ENCODE measurements at places on chromosomes 4 and X.
A peak's percentile ranks its signal among the peaks of the same experiment; 100 is the strongest.

GRCh38 chr4:139525414-139525813 lies 30.6 kb downstream of the SETD7 start:
- DNase-seq = no peak

GRCh38 chr4:5693871-5694270 lies 14.5 kb downstream of the EVC2 start:
- DNase-seq = no peak

- no peak for DNase-seq
These were observed 34.4 kb downstream of the SLAIN2 start for GRCh38 chr4:48375651-48376304.

DNA sequence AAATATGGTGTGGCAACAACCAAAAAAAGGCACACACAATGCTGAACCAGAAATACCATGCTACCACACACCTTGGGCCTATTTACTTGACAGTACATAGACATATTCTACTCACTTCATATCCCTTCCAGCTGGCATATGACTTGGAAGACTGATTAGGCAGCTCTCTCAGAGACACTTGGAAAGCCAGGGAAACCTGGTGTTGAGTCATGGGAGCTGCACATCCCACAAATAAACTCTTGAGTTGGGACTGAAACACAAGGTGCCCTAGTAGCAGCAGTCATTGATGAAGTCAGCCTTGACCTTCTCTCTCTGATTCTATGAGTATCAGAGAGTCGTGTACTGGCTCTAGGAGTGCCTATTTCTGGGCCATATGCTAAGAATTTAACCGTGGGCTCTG lies 776.6 kb upstream of the LCORL start:
- no peak for DNase-seq

GRCh38 chrX:97400492-97400891 lies 516.8 kb downstream of the RPA4 start:
- DNase-seq = no peak

- no peak for DNase-seq
These were observed 49.3 kb upstream of the CD40LG start for GRCh38 chrX:136598631-136599030.

DNA sequence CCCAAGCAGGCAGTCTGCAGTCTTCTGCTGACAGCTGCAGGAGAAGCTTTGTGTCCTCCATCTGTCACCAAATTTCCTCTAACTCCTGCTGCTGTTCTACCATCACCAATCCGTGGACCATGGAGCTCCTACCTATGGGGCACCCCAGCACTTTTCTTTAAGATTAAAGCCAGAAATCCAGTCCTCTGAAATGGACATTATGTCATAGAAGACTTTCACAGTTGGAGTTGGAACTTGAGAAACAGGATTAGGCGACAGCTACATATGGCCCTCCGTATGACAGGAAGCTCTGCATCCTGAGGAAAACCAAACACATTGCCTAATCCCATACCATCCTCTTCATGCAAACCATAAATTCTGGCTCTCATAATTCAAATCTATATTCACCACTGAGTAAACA lies 470.6 kb upstream of the GALNTL6 start:
- DNase-seq = no peak

DNA sequence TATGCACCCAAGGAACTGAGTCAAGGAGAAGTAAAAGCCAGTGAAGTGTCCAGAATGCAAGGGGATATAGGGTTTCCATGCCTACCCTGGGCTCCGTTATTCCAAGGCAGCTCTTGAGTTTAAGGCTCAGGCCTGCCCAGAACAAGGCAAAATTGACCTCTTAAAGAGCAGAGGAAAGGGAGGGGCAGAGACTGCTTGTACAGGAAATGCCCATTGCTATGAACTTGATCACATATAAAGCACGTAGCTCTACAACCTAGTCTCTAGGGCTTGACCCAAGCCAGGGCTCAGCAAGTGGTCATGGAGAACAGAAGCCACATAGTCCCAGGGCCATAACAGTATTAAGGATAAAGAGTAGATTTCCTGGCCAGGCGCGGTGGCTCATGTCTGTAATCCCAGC lies 58.2 kb upstream of the MSN start:
- no peak for DNase-seq

- DNase-seq = peak; percentile 91
These were observed 14.7 kb upstream of the SEC24D start for GRCh38 chr4:118850488-118851173.

- DNase-seq = no peak
These were observed 15.2 kb downstream of the CTBP1 start for GRCh38 chr4:1233641-1234308.

DNA sequence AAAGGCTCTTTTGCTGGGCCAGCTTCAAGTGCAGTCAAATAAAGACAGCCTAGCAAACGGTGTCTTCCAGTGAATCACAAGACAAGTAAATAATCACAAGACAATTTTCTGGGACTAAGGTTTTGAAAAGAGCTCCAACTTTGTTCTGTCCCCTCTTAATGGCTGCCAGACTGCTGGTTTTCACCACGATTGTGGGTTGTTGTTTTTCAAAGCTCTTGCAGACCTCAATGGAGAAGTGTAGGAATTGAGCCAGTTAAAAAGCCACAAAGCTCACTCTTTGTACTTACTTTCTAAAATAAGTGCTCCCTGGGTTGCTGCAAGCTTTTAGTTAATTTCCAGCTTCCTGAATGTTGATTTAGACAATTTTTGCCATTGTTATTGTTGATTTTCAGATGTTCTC lies 405.8 kb upstream of the HTR2C start:
- no peak for DNase-seq

- DNase-seq = peak; percentile 8
These were observed 27.8 kb upstream of the ARHGEF9 start for GRCh38 chrX:63812823-63813222.

GRCh38 chr4:166012129-166013030 lies 139.3 kb downstream of the TLL1 start:
- DNase-seq = no peak

DNA sequence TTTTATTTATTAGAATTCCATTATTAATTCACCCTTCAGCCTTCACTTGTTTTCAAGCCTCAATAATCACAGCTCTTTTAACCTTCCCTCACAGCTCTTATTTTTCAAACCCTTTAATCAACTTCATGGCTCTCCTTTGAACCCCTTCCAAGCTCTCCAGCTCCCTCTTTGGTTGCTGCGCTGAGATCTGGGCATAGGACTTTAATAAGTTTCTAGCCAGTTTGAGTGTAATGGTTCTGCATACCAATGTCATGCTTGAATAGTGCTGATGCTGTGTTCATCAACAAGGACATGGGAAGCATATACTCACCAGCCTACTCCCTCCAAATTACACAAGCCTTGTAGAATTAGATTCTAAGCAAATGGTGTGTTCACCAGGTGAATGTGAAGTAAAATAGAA lies 3.5 kb upstream of the RNF212 start:
- no peak for DNase-seq

- DNase-seq = peak; percentile 19
These were observed 23.8 kb upstream of the ADH7 start for GRCh38 chr4:99458911-99459447.

- DNase-seq = no peak
These were observed 61.9 kb downstream of the SEC24B start for GRCh38 chr4:109495514-109495913.

- no peak for DNase-seq
These were observed 33.0 kb upstream of the FRAS1 start for GRCh38 chr4:78024085-78024484.

DNA sequence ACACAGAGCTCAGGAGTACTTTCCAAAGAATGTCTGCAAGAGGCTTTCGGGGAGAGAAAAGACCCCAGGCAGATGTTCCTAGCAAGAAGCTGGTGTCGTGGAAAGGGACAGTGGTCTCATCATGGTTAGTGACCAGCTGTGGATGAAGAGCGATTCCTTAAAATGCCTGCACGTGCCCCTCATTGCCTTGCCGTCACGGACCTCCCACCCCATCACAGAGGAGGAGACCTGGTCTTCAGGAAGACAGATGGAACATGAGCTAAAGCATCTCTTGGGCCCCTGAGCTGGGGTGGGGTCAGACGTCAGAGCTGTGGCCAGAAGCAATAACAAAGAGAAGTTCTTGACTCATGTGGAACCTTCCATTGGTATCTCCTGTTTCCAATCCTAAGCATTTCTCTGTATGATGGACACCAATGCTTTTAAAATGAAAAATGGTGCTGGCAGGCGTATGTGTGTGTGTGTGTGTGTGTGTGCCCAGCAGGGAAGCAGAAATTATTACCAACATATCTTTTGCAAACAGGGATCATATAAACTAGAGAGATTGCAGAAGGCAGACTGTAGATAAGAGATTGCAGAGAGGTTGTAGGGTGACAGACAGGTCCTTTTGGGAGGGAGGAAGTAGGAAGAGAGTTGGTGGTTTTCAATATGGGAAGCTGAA lies 25.2 kb upstream of the ASMTL start:
- no peak for DNase-seq

GRCh38 chrX:19332983-19333382 lies 10.7 kb upstream of the PDHA1 start:
- peak; percentile 33 for DNase-seq

- peak; percentile 50 for DNase-seq
These were observed 1786.3 kb upstream of the TENM3 start for GRCh38 chr4:180456928-180457327.

GRCh38 chr4:98433691-98434090 lies 172.5 kb downstream of the RAP1GDS1 start:
- no peak for DNase-seq

- no peak for DNase-seq
These were observed 7.4 kb downstream of the MMAA start for GRCh38 chr4:145626623-145626982.

GRCh38 chrX:44974451-44974850 lies 101.5 kb downstream of the KDM6A start:
- DNase-seq = no peak

DNA sequence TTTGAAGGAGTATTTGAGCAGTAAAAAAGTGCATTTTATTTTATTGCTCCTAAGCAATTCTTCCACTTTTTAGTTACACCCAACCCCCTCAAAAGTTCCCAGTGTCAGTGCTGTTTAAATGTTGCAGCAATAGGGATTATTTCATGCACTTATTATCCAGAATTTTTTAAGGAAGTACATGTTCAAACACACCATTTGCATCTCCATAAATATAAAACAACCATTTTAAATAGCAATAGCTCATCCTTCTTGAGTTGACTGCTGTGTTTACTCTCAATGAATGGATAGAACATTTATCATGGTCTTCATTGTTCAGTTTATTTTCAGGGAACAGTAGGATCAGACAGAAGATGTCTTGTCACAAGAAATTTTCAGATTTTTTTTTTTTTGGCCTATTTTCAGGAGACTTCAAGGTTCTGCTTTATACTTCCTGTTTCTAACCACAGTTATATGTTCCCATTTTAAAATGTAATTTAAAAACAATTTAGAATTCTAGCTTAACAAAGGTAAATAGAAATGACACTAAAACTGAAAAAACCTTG lies 171.9 kb downstream of the TMA16 start:
- DNase-seq = no peak

GRCh38 chr4:183765251-183765911 lies 106.3 kb downstream of the TRAPPC11 start:
- peak; percentile 7 for DNase-seq

GRCh38 chr4:177509226-177509745 lies 67.0 kb upstream of the AGA start:
- DNase-seq = no peak

- DNase-seq = peak; percentile 63
These were observed 67.9 kb upstream of the SLC4A4 start for GRCh38 chr4:71270901-71271300.

DNA sequence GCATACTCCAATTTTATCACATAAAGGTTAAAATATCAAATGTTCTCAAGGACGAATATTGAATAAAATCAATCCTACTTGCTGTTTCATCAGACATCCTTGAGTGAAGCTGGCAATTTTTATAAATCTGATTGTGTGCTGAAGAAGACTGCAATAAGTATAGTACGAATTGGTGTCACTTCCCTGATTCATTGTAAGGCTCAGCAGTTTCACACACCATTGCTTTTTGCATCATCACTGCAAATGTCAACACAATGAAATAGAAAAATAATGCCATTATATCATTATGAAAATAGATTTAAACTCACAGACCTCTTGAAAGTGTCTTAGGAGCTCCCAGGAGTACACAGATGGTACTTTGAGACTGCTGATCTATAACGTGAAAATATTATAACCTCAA lies 172.5 kb downstream of the ANKRD50 start:
- no peak for DNase-seq

- no peak for DNase-seq
These were observed 54.6 kb upstream of the MCF2 start for GRCh38 chrX:139762400-139763183.

- DNase-seq = peak; percentile 5
These were observed 124.1 kb upstream of the SPIN4 start for GRCh38 chrX:63475200-63475599.

DNA sequence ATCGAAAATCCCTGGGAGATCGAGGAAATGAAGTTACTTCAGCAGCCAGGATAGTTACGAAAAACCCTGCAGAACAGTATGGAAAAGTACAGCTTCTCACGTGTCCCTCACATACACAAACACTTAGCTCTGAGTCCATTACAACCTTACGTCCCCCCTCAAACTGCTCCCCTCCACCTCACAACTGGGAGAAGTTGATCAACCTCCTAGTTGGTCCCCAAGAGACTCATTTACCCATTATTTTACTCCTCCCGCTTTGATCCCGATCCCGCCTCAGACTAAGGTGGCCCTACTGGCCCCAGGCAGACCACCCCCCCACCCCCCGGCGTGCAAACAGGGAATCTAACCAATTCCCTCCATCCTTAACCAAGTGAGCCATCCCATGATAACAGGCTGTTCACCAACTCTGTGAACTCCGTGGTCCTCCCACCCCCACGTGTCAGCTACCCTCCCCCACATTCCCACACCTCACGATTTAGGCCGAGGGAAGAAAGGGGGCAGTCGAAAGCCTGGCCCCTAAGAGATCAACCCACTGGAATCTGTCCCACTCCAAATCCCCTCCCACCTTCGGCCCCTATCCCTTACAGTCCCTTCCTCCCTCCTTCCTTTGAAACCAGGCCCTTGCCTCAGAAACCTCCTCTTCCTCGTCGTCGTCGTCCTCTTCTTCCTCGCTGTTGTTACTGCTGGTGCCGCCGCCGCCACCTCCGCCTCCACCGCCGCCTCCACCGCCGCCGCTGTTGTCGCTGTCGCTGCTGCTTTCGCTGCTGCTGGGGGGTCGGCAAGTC lies 755 bp downstream of the ANKRD17 start:
- peak; percentile 46 for DNase-seq

DNA sequence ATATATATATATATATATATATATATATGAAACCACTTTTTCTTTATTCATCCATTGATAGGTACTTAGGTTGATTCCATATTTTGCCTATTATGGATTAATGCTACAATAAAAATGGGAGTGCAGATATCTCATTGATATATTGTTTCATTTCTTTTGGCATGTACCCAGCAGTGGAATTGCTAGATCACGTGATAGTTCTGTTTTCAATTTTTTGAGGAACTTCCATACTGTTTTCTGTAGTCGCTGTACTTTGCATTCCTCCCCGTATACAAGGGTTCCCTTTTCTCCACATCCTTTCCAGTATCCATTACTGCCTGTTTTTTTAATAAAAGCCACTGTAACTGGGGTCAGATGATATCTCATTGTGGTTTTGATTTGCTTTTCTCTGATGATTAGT lies 124.6 kb downstream of the GABRB1 start:
- DNase-seq = no peak

GRCh38 chrX:72604705-72605104 lies 32.1 kb upstream of the HDAC8 start:
- DNase-seq = no peak

- no peak for DNase-seq
These were observed 7.0 kb downstream of the AMMECR1 start for GRCh38 chrX:110310896-110311295.

- DNase-seq = no peak
These were observed 893.5 kb downstream of the TRIML1 start for GRCh38 chr4:189032606-189033338.

- no peak for DNase-seq
These were observed 180.5 kb downstream of the PTTG2 start for GRCh38 chr4:38140643-38141203.

Measured in GM23338 (cell line).